Adipocyte (in vitro differentiated cells): ENCODE measurements at places on chromosomes 2 and 18.

DNA sequence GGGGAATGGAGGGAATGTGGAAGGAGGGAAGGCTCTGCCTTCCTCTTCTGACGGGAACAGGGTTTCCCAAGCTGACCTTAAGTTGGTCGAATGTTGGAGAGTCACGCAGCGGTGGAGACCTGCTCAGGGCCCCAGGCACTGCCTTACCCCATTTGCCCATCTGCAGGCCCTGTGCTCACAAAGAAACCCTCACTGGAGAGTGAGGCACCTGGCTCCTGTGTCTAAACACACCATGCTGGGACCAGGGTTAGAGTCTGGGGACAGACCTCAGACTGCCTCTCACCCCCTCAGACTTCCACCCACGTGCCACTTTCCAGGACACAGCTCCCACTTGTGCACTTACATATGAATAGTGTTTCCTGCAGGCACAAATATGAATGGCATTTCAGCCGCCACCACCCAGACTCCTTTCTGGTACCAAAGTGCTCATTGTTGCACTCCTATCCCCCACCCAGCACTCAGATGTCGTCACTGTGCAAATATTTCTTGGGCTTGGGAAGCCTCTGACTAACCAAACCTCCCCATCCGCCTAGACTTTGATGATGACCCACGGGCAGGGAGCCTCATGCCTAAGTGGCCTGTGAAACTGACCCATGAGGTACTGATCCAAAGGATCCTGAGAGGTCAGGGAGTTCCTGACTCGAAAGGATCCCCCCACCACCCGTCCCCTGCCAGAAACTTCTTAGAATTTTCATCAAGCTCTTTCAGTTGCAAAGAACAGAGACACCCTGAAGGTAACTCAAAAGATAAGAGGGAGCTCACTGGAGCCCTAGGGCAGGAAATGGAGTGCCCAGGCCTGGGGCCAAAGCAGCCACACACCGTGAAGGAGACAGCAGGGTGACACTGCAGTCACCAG lies 78.3 kb downstream of the STPG4 start:
- DNase-seq, result peak; percentile 93

- DNase-seq, result no peak
Measured at GRCh38 chr2:100761365-100761764, 58.6 kb upstream of the NPAS2 start.

- no peak for DNase-seq
Measured at GRCh38 chr2:68456198-68456597, 10.9 kb downstream of the FBXO48 start.

DNA sequence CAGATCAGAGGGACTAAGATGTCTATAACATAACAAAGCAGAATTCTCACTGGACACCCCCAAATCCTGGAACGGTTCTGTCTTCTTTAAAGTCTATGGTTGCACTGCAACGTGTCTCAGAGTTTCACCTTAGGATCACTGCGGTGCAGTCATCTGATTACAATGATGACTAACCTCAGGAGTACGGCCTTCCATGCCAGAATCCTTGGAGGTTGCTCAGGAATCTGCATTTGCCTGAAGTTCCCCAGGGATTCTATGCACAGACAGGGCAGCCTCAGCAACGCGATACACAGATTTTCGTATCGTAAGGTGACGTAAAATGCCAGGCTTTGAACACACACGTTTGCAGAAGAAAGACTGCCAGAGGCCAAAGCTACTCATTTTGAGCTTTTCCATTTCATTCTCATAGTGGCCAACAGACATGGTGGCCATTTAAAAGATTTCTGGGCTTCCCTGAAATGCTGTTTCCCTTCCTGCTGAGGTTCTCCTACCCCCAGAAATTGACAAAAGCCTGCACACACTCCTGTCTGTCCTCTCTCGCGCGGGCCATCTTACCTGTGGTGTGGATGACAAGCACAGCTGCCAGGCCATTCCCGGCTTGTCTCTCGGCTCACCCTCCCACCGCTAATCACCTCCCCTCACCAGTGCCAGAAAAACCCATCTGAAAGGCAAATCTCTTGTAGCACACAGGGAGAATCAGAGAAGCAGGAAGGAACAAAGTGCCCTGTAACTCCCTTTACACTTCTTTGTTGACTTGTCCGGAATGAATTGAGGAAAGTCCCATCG lies 148.8 kb downstream of the ACKR3 start:
- DNase-seq, result no peak

GRCh38 chr2:224173210-224173609 lies 134.1 kb upstream of the SERPINE2 start:
- peak; percentile 21 for DNase-seq

- no peak for DNase-seq
Measured at GRCh38 chr2:127527001-127527804, 914 bp upstream of the IWS1 start.

DNA sequence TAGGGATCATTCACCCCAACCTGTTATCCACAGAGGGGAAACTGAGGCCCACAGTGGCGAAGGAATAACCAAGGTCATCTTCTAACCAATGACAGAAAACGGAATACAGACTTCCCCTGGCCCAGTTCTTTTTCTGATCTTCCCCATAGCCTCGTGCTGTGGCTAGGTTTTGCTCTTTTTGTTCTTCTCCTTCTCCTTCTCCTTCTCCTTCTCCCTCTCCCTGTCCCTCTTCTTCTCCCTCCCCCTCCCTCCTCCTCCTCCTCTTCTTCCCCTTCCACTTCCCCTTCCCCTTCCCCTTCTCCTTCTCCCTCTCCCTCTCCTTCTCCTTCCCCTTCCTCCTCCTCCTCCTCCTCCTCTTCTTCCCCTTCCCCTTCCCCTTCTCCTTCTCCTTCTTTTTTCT lies 12.9 kb upstream of the TWIST2 start:
- no peak for DNase-seq

- no peak for DNase-seq
Measured at GRCh38 chr18:75660932-75661331, 233.4 kb upstream of the SMIM21 start.

- no peak for DNase-seq
Measured at GRCh38 chr2:56960581-56960980, 776.8 kb downstream of the CCDC85A start.

DNA sequence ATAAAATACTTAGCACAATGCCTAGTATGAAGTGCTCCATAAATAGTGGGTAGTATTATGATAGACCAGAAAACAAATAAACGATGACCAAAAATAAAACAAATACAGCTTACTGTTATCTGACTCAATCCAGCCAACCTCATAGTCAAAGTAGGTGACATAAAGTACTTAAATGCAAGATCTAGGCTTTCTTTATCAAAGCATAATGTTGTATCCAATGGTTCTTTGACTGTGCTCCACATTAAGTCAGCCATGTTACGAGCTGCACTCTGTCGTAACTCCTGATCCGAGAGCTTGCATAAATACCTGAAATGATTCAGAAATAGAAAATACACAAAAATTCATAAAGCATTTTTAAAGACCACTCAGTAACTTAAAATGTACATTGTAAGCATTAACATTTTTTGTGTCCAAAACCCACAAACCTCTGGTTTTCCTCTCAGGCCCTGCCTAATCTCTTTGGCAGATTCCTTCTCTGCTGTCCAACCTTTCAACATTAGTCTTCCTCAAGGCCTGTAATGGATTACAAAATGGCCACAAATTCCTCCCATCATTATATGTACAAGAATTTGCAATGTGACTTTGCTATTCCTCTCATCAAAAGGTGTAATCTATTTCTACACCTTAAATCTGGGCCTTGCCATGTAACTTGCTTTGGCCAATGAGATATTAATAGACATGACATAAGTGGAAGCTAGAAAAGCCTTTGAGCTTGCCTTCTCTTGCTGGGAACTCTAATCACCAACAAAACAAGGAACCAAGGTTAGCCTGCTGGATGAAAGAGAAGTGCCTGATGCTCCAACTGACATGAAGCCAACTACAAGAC lies 90.6 kb downstream of the USP34 start:
- DNase-seq, result peak; percentile 48

DNA sequence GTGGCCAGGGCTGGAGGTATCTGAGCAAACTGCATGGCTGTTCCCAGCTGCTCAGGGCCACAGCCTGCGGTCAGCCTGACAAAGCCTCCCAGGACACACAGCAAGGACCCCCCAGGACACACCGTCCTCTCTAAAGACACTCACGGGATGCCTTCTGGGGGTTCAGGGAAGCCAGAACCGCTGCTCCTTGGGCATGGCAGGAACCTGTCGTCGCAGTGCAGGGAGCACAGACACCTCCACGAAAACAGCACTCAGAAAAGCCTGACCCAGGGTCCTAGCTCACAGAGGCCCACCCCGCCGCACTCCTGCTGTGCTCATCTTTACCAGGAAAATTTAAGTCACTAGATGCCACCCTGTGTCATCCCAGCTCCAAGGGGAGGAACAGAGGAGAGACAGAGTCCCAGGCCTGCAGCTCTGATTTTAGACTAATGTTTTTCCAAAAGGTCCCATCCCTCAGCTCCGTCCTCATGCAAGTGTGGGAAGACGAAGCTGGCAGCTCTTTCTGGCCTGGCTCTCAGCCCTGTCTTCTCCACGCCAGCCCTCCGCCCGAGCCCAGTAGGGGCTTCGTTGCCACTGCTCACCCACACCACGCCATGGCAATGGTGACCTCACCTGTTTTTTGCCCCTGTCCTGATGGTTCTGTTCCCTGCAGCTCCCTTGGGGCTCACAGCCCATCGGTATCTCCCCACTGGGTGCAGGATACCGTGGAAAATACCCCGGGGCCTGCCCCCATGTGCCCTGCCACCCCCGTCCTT lies 23.9 kb upstream of the SLC66A3 start:
- DNase-seq, result no peak

DNA sequence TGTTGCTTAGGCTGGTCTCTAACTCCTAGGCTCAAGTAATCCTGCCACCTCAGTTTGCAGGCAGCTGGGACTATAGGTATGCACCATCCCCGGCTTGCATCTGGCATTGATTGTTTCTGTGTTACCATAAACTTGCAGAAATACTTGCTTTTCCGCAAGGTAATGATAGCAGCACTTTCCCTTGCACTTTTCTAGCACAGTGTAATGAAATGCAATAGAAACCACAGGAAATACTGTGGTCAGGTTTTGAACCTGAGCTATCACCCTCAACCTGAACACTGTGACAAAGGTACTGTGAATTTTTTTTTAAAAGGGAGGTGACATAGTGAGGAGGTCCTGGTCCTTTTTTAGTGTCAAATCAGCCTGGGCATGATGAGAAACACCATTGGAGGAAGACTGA lies 38.3 kb downstream of the DHRS9 start:
- no peak for DNase-seq

DNA sequence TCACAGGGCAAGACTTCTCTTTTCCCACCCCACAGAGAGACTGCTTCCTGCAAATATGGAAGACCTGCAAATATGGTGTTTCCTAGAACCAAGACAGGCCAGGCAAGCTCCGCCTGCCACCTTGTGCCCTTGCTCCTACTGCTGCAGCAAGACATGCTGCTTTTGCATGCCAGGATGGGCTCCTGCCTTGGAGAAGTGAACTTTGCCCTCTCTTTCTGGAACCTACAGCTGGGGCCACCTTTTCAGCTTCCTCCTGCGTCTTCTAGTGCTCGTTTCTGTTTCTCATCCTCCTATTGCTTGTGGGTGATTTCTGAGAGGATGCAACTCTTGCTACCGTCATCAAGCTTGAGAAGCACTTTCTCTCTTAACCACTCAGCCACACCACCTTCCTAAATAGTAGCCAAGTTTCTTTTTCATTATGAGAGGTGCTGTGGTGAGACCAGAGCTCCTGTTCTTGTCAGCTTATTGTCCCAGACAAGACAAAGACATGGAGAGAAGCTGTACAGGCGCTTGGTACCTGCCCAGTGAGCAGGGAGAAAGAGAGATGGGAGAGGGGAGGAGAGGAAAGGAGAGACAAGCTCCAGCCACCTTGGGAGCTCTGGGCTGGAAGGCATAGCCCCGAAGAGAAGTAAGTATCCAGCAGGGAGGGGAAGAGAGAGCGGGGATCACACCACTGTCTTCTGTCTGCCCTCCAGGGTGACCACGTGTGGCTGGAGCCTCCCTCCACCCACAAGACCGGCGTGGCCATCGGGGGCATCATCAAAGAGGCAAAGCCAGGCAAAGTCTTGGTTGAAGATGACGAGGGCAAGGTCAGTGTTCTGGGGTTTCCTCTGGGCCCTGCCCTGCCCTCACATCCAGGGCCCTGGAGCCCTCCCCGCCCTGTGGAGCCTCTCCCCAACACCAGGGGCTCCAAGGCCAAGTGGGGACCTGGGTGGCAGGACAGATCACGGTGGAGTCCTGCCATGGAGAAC lies 28.3 kb downstream of the MYO7B start:
- no peak for DNase-seq

GRCh38 chr2:66494708-66495107 lies 59.8 kb downstream of the MEIS1 start:
- DNase-seq, result peak; percentile 42

- DNase-seq, result no peak
Measured at GRCh38 chr2:223594259-223594658, 7.9 kb downstream of the SCG2 start.

- DNase-seq, result no peak
Measured at GRCh38 chr18:59466980-59467379, 107.9 kb upstream of the LMAN1 start.

DNA sequence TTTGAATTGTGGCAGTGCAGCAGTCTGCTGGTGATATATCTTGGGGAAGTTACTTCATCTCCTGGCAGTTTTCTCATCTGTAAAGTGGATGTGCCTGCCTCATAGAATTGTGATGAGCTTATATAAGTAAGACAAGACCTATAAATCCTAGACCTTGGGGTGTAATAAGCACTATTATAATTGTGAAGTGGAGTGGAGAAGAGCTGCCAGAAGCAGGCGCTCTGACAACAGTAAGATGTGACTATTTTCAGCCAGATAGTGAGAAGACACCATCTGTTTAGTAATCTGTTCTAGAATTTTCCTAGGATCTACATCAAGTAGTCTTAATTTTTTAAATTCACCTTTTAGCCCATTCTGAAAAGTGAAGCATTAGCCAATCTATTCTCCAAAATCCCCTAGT lies 85.6 kb upstream of the TSPYL6 start:
- DNase-seq, result no peak

GRCh38 chr18:62862466-62862865 lies 147.1 kb downstream of the PHLPP1 start:
- DNase-seq, result no peak

DNA sequence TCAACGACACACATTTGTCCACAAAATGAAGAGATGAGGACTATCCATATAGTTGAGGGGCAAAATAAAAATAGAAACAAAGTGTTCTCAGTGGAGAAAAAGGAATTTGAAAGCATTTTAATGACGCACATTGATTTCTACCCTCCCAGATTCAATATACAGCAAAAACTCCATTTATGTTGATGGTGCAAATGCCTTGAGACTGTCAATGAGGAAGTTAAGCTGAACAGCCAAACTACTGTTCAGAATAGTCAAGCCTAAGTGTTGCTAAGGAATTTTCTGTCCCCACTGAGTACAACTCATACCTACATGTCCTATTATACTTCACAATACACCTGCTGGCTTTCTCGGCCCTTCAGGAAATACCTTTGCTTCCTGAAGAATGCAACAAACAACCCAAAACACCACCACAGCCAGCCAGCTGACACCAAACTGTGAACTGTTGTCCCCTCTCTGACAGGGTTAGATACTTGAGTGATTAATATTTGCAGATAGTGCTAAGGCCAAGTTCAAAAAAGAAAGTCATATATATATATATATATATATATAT lies 27.8 kb upstream of the DARS1 start:
- DNase-seq, result no peak

DNA sequence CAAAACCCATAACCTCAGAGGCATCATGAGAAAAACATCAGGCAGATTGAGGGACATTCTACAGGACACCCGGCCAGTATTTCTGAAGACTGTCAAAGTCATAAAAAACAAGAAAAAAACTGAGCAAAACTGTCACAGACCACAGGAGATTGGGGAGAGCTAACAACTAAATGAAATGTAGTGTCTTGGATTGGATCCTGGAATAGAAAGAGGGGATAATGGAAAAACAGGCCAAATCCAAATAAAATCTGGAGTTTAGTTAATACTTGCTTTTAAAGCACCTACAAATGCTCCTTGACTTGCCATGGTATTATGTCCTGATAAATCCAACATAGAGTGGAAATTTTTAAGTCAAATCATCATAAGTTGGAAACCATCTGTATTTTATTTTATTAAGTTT lies 17.6 kb upstream of the CXCR1 start:
- DNase-seq, result no peak
